LHCN-M2 (cell line): ENCODE measurements at places on chromosomes 2 and 18. TPM values are rescaled to one million over a fixed set of nuclear protein-coding genes. Genes with fewer than 3 reads are reported as not detected.

GRCh38 chr2:8494589-8494988 is 187.3 kb upstream of the ID2 start:
- DNase-seq = no peak

Gene PRKAG3
- total RNA-seq = 0.46 TPM in 1 of 2 replicates, not detected in the other

GRCh38 chr2:239173301-239173700 is 227.5 kb downstream of the HDAC4 start:
- no peak for DNase-seq

GRCh38 chr2:186183406-186183805 is 302.7 kb upstream of the ZC3H15 start:
- no peak for DNase-seq

GRCh38 chr2:121599963-121600651 is 49.2 kb downstream of the CLASP1 start:
- no peak for DNase-seq

- no peak for DNase-seq
Measured at GRCh38 chr2:226773291-226773690, 26.3 kb downstream of the IRS1 start.

DNA sequence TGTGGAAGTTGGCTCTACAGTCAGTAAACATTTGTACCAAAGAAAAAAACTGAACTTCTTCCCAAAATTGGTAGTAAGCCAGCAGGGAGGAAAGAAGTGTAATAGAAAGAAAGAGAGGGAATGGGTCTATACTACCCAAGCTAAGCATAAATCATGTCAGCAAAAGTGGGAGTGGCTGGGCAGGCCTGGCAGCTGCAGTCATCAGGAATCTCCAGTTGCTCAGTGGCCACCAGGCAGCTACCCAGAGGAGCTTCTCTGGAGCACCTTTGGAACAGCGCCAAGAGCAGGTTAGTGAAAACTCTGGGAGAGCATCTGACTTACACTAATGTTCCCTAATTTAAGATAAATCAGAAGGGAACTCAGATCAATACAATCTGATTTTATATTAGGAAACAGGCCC is 14.3 kb downstream of the FRZB start:
- peak; percentile 49 for DNase-seq

DNA sequence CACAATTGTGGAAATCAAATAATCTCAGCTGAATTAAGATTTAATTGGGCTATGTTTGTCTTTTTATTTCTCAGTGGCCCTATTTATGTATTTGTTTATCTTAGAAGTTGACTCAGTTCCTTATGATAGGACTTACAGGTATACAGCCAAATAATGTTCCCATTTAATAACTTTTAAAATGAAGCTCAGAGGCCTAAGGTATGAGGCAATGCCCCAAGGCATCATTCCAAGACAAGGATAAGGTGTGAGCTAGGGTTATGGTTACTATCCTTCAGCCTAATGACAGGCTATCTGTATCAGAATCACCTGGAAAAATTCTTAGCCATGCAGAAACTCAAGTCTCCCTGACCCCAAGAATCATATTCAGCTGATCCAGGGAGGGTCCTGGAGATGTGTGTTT is 7.4 kb upstream of the NRBP1 start:
- DNase-seq = no peak

Gene ADI1
- total RNA-seq = 60.0 and 61.8 TPM in 2 replicates

DNA sequence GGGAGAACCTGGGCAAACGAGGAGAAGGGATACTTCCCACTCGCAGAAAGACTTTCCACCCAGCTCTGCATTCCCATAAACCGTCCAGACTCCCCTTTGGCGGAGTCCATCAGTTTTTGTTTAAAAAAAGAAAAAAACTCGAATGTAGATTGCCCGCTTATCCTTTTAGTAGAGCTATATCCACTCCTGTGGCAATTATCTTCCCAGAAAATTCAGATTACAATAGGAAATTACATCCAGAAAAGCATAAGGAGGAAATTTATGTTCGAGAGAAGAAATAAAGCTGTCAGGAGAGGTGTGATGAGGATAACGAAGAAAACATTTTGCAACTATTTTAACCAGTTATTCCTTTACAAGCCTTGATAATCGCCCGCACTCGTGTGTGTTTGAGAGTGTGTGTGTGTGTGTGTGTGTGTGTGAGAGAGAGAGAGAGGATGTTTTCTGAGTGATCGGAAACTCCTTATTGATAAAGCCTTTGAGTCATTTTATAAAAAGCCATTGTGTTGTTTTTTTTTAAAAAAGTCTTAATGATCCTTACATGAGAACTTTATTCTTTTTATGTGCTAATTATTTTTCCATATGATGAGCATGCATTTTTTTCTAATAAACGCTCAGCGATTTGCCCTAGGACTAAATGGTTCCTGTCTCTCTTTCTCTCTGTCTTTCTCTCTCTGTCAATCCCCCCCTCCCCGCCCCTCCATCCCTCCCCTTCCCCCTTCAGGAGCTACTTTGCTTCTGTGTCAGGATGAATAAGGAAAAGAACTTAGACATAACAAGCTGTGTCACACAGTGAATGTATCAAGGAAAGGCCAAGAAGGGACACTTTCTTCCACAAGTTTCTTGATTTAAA is 1.1 kb upstream of the PPP3R1 start:
- DNase-seq = peak; percentile 33

GRCh38 chr2:43593254-43593653 is 2.6 kb downstream of the THADA start:
- no peak for DNase-seq

- no peak for DNase-seq
Measured at GRCh38 chr2:42962508-42962953, 170.1 kb upstream of the HAAO start.

Gene COLEC12
- total RNA-seq = 0.32 and 1.1 TPM in 2 replicates

DNA sequence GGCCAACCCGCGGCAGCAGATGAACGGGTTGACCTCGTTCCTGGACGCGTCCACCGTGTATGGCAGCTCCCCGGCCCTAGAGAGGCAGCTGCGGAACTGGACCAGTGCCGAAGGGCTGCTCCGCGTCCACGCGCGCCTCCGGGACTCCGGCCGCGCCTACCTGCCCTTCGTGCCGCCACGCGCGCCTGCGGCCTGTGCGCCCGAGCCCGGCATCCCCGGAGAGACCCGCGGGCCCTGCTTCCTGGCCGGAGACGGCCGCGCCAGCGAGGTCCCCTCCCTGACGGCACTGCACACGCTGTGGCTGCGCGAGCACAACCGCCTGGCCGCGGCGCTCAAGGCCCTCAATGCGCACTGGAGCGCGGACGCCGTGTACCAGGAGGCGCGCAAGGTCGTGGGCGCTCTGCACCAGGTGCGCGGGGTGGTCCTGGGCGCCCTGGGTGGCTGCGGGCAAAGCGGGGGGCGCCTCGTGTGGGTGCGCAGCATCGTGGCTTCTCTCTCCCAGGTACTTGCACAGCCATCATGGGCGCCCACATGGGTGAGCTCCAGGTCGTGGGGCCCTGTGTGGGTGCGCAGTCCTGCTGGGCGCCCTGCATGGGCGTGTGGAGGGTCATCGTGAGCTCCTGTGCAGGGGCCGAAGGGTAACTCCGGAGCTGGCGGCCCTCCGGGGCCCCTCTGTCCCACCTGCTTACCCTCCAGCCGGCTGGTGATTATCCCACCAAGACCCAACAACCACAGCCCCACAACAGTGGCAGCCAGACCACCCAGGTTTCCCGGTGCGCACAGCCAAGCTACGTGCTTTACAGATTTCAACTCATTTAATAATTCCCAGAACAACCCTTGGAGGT is 64.2 kb downstream of the TPO start:
- no peak for DNase-seq

Gene SERPINB3
- not detected in 2 replicates for total RNA-seq

DNA sequence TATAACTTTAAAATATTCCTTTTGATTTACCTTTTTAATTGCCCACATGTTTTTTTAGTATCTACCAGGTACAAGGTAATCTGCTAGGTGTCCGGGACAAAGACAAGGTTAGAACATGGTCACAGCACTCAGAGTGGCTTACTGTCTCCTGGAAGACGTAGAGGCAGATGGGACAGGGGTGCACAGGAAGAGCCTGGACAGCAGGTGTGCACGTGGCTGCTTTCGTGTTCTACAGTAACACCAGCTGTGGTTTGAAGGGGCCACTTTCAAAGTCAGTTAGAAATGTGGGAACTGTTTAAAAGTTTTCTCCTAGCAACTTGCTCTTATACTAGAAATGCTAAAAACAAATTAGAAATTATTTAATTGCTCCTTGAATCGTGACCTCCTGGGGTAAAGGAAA is 102.9 kb upstream of the ALPP start:
- DNase-seq = no peak

GRCh38 chr2:203675086-203675485 is 31.4 kb upstream of the CD28 start:
- DNase-seq = peak; percentile 83

- DNase-seq = no peak
Measured at GRCh38 chr18:70469916-70470315, 181.1 kb downstream of the SOCS6 start.

DNA sequence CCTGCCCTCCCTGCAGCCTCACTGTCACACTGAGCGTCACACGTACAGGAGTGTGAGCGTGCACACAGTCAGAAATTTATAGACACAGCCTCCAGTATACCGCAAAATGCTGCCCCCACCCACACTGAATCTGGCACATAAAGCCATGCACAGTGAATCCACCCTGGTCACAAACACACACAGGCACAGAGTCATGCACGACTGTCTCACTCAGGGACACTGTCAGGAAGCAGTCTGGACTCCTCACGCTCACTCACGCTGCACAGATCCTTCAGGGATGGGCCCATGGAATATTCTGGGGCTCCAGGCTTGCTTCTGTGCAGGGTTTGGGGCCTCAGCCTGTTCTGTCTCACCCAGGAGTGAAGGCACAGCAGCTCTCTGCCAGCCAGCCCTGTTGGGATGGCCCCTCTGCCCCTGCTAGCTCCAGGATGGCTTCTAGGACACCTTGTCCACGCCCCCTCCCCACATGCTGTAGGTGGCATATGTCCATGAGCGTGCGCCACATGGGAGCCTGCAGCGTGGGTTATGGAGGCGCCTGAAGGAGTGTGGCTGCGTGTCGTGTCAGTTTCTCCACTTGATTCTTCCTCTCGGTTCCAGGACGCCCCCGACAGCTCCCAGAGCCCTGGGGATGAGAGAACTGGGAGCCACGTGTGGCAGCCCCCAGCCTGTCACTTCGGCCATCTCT is 175.8 kb downstream of the CELF4 start:
- DNase-seq = no peak

DNA sequence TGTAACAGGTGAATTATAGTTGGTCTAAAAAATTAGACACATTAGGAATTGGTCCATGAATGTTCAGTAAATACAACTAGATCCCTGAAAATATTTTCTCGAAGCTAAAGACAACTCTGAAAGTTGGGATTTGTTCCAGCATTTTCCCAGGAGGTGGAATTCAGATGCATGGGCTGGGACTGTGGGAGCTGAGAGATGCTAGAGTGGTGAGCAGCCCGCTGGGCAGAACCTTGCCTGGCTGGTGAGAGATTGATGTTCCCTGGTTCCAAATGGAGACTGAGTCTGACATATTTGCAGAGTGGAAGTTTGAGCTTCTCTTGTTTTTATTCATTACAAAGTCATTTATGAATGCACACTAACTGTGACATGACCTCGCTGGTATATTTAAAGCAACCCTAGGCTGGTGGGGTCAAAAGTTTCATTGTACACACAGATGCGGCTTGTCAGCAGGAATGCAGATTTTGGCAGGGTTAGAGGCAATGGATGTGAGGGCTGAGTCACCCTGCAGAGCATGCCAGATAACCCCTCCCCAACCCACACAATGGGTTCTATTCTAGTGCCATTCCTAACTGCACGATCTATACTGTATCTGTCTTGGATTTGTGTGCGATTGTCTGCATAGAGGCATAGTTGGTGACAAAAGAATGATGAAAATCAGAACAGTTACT is 23.5 kb upstream of the TMEM178A start:
- peak; percentile 84 for DNase-seq

DNA sequence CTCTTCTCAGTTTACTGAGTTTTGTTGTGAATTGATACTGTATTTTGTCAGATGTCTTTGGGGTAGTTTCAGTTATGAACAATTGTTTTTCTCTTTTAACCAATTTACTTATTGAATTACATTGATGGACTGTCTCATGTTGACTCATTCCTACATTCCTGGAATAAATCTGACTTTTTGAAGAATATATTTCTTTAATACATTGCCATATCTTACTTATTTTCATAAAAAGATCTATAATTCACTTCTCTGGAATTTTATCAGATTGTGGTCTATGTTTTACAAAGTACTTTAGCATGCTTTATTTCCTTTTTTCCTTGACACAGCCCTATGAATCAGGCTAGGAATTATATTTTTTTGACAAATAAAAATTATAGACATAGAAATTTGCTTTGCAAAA is 268.3 kb downstream of the PLCL1 start:
- no peak for DNase-seq

DNA sequence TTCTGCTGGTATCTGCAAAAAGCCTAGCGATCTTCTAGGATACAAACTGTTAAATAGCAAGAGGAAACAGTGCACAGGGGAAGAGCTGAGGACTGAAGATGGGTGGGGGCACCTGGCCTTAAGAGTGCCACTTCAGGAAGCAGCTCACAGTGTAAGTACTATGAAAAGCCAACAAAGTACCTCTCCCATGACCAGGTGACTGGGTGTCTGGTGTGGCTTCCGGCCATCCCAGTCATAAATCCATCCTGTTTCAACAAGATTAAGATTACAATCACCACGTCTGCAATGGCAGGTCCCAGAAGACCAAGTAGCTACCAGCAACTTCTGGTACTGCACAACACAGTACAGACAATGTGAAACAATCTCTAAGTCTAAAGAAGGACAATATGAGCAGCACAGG is 15.9 kb downstream of the ERFE start:
- no peak for DNase-seq

GRCh38 chr18:68500556-68500955 is 214.4 kb downstream of the TMX3 start:
- no peak for DNase-seq

GRCh38 chr2:59713577-59713976 is 839.9 kb downstream of the BCL11A start:
- DNase-seq = no peak
